ENCODE measurements at places on chromosomes 13 and 19.

DNA sequence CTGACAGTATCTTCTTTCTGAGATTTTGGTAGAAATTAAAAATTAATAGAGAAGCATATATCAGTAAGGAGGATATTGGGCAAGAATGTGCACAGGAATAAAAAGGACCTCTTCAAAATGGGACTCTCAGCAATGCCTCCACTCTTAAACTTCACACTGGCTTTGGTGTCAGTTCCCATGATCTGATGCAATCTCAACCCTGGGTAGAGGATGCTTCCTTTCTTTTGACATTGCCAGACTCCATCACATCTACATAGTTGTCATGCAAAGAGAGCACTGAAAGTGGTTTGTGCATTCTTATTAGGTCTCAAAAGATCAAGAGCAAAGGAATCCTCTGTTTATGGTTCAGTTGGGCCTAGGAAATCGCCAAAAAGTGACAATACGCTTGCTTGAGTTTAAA lies 26.3 kb downstream of the STARD13 start:
- no peak for DNase-seq

DNA sequence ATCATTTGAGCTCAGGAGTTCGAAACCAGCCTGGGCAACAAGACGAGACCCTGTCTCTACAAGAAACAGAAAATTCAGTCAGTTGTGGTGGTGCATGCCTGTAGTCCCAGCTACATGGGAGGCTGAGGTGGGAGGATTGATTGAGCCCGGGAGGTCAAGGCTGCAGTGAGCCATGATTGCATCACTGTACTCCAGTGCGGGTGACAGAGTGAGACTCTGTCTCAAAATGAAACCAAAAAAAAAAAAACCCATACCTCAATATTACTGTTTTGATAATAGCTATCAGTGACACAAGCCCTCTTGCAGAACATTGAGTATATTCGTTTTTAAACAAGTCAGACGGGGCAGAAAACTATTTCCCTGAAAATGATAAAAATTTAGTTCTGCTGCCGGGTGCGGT lies 16.2 kb downstream of the ZNF791 start:
- no peak for DNase-seq

DNA sequence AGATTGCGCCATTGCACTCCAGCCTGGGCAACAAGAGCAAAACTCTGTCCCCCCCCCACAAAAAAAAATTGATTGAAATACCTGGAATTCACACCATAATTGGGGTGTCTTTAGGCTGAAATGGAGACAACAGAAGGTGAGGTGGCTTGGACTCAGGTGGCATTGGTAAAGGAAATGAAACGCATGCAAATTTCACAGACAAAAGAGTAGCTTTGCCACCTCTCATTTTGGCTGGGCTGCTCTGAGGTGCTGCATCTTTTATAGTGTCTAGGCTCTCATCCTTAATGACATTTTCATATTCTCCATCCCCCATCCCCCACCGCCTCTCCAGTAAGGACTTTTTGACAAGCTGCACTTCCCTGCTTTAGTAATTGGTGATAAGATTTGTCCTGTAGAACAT lies 6.9 kb downstream of the UBE2L5 start:
- DNase-seq, result no peak

- no peak for DNase-seq
Measured at GRCh38 chr19:38411041-38411712, 8.3 kb downstream of the FAM98C start.

DNA sequence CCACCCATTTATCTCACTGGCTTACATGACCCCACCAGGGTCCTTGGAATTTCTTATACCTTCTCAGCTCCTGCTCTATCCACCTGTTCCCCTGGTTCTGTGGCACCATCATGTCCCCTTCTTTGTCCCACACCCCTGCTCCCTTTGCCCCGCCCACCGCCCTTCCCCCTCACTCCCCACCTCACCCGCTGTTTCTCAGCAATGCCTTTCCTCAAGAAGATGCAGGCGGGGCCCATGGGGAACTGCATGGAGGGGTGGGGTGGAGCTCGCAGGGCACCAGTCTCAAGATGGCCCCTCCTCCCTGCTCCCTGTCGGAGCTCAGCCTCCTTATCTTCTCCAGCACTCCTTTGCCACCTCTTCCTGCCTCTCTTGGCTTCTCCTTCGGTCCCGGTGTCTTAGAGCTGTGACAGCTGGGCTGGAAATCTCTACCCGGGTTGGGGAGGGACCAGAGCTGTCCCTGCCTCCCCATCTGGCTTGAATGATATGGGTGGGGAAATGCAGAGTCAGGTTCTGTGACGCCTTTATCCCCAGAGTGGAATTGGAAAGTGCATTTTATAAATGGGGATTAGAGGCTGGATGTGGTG lies at the start of gene CABP5:
TSS of gene CABP5 (minus strand) at position 405 of the 584 bp plus-strand sequence. CDS start at position 248, 157 bp downstream.
- no peak for DNase-seq

DNA sequence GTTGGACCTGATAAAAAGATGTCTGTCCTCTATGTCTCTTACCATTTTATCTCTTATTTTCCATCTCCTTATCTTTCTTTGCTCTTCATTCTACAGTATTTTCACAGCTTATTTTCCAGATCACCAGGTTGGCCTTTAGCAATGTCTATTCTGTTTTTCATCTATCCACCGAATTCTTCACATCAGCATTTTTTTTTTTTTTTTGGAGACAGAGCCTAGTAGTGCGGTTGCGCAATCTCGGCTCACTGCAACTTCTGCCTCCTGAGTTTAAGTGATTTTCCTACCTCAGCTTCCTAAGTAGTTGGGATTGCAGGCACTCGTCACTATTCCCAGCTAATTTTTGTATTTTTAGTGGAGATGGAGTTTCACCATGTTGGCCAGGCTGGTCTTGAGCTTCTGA lies 49.0 kb downstream of the DNAJC15 start:
- no peak for DNase-seq

DNA sequence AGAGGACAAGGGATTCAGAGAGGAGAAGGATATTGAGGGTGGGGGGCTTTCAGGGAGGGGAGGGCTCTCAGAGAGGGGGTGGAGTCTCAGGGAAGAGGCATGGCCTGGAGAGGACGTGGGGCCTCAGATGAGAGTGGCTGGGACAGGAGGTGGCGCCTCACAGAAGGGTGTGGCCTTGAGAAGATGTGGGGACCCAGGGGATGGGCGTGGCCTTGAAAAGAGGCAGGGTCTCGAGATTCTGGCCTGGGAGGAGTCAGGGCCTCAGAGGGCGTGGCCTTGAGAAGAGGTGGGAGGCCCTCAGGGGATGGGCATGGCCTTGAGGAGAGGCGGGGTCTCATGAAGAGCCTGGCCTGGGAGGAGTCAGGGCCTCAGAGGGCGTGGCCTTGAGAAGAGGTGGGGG lies 23.7 kb upstream of the TNFSF14 start:
- DNase-seq, result no peak

- no peak for DNase-seq
Measured at GRCh38 chr13:44373601-44374347, at the start of gene SERP2. SERP2 (plus strand) TSS chr13:44373824; CDS start chr13:44374026, 202 bp downstream.

DNA sequence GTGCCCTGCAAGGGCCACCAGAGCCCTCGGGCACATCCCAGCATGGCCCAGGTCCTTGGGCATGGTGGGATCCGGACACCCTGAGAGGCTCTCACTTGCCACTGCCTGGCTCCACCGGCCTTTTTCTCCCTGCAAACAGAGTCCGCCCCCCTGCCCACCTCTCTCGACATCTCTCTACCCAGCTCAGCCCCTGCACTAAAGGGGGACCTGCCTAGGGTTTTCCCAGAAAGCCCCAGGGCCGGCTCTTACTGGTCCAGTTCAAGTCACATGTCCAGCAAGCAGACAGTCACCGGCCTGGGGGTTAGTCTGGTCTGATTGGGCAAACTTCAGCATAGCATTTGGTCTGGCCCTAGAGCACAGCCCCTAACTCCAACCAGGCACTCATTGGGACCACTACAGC lies 52.9 kb downstream of the SMARCA4 start:
- no peak for DNase-seq

DNA sequence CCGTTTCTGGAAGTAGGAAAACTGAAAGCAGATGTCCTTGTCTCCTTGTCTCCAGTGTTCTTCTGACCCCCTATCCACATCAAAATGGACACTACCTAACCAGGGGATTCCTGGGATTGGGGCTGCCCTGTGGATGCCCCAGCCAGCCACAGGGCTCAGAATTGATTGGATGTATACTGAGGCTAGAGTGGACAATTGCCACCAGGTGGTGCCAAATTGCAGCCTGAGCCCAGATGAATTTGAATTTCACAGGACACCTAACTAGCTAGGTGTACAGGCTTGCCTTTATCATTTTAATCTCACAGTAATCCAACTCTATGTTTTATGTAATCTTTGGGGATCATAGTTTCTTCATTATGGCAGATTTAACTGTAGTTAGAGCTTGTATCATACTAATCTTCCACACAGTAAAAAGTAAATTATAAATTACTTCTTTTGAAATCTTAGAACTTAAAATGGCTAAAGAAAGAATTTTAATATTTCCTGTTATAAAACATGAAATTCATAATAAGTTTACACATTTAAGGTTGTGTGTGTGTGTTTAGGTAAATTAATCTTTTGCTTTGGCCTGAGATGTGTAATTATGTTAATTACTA lies 58.0 kb downstream of the PIBF1 start:
- no peak for DNase-seq

DNA sequence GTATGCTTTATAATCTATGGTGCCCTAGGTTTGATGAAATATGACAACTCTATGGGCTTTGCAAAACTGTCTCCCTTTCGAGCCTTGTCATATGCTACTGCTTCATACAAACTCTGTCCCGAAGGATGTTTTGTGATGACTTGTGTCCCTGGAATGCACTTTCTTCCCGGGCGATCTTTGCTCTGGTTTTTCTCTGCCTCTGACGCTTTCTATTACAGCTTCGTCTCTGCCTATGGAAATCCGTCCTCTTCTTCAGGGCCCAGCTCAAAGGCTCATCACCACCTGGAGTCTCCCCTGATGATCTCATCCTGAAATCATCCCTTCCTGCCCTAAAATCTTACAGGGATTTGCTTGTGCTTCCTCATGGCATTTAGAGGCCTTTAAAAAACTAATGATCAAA lies 191.5 kb upstream of the KL start:
- DNase-seq, result no peak

GRCh38 chr13:86282442-86282841 lies 483.2 kb upstream of the SLITRK6 start:
- no peak for DNase-seq

GRCh38 chr13:49690133-49690994 lies 922 bp downstream of the EBPL start:
- no peak for DNase-seq

DNA sequence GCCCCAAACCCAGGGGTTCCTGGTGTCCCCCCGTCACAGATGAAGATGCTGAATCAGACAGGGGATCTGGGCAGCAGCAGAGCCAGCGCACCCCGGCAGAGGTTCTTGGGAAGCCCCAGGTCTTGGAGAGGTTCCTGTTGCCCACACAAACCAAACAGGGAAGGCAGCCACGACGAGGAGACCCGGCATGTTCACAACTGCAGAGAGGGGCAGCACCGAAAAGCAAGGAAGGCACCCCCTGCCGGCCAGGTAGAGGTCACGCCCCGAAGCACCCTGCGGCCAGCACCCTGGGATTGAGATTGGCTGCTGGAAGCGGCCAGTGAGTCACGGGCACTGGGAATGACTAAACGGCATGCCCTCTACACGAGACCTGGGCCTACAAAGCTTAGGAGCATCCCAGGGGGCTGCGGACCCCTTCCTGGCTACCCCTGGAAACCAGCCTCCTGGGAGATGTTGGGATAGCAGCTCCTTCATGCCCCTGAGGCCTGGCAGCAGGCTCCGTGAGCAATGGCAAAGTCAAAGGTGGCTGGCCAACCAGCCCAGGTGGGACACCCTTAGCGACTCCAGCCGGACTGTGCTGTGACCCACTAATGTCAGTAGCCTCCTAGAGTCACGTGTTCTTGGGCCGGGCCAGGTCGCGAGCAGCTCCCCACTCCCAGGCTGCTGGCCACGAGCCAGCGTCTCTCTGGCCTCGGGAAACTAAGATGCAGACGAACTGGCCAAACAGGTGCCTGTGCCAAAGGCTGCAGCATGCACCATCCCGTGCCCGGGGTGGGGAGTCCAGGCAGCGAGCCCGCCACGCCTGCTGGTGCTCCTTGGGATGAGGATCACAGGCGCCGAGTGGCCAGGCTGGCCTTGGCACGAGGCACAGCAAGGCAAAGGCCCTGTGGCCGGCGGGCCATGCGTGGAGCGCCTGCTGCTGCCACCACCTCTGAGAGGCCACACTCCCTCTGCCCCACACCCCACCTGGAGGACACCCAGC lies 43.2 kb downstream of the MLLT1 start:
- DNase-seq, result no peak

GRCh38 chr13:112679932-112680677 lies 9.7 kb upstream of the ATP11A start:
- DNase-seq, result no peak

- DNase-seq, result no peak
Measured at GRCh38 chr19:30890033-30890432, 459.2 kb downstream of the TSHZ3 start.

DNA sequence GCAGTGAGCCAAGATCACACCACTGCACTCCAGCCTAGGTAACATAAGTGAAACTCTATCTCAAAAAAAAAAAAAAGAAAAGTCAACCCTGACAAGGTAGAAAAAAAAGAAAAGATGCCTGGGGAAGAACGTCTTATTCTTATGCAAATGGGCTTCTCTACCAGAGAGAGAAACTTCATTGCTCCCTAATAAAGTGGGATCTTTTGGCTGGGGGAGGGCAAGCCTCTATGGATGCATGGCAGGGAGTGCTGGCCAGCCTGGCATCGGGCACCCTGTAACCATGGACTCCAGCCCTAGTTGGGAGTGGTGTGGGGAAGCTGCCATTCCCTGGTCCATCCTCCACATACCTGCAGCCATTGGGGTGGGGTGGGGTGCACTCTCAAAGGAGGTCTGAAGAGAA lies 30.7 kb upstream of the ZNF728 start:
- no peak for DNase-seq

DNA sequence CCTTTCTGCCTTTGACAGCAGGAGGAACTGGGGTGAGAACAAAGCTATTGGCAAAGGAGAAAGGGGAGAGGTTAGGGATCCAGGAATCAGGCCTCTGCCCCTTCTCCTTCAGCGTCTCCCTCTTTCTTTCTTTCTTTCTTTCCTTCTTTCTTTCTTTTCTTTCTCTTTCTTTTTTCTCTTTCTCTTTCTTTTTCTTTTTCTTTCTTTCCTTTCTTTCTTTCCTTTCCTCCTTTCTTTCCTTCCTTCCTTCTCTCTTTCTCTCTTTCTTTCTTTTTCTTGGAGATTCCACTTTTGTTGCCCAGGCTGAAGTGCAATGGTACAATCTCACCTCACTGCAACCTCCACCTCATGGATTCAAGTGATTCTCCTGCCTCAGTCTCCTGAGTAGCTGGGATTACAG lies 75.6 kb downstream of the TRPM4 start:
- no peak for DNase-seq

- no peak for DNase-seq
Measured at GRCh38 chr13:30881191-30881651, 24.9 kb upstream of the MEDAG start.

GRCh38 chr19:18908917-18909619 lies 10.1 kb downstream of the COPE start:
- DNase-seq, result no peak

- no peak for DNase-seq
Measured at GRCh38 chr19:30420881-30421280, 48.7 kb downstream of the ZNF536 start.

DNA sequence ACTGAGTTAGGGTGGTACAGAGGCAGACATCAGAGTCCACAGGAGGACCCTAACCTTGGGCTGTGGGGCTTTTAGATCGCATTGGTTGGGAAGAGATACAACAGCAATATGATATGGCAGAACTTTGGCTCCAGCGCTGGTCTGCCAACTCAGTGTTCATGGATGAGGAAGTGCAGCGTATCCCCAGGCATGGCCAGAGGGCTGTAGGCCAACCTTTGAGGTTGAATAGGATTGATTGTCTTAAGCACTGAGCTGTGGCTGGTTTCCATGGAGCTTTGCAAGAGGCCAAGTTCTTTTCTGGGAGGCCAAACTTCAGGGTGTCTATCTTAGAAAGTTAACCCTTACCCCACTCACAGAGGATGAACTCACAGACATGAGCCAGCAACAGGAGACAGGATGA lies 144.1 kb upstream of the TMTC4 start:
- no peak for DNase-seq

Data from stimulated activated CD8-positive, alpha-beta memory T cell treated with anti-CD3 and anti-CD28 coated beads, Interleukin-15, amount 100 ng/mL, for 4 hours (primary cell).